CD4-positive, alpha-beta T cell treated with Interleukin-10 for 1 hour (primary cell): ENCODE measurements at places on chromosomes 7 and 10.

DNA sequence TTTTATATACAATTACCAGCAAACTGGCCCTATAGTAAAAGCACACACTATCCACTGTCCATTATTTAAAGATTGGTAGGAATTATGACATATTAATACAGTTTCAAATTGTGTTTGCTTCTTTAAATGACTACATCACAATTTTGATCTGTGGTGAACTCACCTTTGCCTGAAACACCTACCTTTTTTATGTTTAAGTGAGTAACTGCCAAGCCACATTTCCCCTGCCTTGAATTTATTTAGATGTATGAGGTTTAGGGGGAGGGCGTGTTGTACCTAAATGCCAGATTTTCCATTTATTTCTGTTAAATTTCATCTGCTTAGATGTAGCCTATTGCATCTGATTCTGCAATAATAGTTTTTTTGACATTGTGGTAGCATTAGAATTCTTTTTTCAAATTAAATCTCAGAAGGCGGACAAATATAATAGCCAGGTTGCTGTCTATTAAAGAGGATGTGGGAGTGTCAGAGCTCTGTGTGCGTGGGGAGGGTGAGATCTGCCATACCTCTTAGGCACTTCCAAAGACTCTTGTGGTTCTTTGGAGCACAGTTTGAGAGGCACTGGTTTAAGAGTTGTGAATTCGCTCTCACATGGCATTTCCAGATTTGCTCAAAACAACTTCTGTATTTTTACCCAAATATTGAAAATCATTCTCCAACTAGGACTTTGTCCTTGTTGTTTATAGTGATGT is 13.8 kb downstream of the PIK3CG start:
- DNase-seq, result no peak

DNA sequence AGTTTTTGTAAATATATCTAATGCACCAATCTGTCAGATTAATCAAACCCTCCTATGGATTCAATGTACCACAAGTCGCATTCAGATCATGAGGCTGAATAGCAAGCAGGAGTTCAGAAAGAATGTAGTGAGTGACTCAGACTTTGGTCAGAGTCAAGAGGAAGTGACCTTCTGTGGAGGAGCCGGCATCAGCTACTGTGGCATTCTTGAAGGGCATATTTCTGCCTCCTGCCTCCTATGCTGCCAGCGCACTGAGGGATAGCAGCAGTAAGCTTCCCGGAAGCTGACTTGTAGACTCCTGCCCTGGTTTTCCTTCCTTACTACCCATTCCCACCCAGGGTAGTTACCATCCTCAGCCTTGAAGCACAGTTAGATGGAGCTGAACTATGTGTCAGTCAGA is 867.5 kb downstream of the NRG3 start:
- DNase-seq, result no peak

- no peak for DNase-seq
Observed at GRCh38 chr10:78211561-78212051, 177.9 kb downstream of the RPS24 start.

GRCh38 chr7:30201921-30202320 is 67.1 kb downstream of the MTURN start:
- DNase-seq, result no peak

- no peak for DNase-seq
Observed at GRCh38 chr10:11355592-11355991, 255.9 kb downstream of the USP6NL start.

GRCh38 chr10:100747456-100748230 is 2.3 kb downstream of the PAX2 start:
- DNase-seq, result no peak

GRCh38 chr7:66119245-66119850 is 4.7 kb downstream of the CRCP start:
- no peak for DNase-seq

GRCh38 chr7:157293413-157293788 is 43.4 kb upstream of the DNAJB6 start:
- DNase-seq, result no peak

DNA sequence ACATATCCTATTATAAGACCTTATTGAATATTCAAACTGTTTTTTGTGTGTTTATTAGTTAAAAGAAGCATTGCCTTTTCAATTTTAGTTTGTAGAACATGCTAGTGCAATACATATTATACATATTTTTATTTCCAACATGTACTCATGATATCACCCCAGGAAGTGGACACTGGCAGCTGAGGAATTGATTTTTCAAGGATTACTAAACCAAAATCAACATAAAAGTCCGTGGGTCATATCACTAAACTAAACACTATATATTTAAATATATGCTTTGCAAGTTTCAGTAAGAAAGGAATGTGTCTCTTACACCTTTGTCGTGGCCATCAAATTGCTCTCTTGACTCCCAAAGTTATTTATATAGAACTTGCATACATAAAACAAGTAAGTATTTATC is 185.2 kb downstream of the AGMO start:
- DNase-seq, result no peak

DNA sequence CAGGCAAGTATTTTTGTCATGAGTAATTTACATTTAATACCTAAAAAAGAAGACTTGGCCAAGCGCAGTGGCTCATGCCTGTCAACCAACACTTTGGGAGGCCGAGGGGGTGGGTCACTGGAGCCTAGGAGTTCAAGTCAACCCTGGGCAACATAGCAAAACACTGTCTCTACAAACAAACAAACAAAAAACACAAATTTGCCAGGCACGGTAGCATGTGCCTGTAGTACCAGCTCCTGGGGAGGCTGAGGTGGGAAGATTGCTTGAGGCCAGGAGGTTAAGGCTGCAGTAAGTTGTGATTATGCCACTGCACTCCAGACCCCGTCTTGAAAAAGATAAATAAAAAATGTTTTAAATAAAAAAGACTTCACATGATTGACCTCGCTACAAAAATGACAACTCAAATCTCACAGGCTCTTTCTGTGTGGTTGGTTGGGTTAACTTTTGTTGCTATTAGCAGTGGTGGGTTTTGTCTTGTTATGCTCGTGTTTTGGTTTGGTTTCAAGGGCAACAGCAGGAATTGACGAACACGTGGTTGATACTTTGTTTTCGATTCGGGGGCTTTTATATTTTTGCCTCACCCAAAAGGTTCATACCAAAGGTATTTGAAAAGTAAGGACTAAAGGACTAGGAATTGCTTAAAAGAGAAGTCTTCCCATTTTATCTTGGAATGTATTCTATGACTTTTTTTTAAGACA is 227.2 kb upstream of the MKLN1 start:
- DNase-seq, result peak; percentile 78

DNA sequence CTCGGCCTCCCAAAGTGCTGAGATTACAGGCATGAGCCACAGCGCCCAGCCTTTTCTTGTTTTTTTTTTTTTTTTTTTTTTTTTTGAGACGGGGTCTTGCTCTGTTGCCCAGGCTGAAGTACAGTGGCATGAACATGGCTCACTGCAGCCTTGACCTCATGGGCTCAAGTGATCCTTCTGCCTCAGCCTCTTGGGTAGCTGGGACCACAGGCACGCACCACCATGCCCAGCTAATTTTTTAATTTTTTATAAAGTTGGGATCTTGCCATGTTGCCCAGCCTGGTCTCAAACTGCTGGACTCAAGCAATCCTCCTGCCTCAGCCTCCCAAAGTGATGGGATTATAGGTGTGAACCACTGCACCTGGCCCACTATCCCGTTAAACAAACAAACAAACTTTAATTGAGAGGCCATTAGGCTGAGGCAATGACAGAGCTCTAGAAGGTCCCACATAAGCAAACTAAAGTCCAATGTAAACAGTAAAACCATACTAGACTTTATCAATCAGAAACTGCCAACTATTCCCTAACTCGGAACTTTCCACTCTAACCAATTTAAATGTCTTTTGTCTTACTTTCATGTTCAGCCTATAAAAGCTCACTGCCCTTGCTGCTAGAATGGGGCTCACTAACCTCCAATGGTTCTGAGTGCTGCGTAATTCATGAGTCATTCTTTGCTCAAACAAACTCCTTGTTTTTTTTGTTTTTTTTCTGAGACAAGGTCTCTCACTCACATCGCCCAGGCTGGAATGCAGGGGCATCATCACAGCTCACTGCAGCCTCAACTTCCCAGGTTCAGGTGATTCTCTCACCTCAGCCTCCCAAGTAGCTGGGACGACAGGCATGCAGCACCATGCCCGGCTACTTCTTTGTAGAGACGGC is 1.9 kb downstream of the DHX32 start:
- no peak for DNase-seq

- no peak for DNase-seq
Observed at GRCh38 chr10:69570050-69570816, 3.0 kb downstream of the NEUROG3 start.

GRCh38 chr7:27168265-27168947 is 3.1 kb upstream of the HOXA9 start:
- DNase-seq, result no peak

GRCh38 chr10:2619472-2619871 is 447.9 kb upstream of the PFKP start:
- DNase-seq, result no peak

- no peak for DNase-seq
Observed at GRCh38 chr10:126732868-126733267, 62.4 kb upstream of the C10orf90 start.

DNA sequence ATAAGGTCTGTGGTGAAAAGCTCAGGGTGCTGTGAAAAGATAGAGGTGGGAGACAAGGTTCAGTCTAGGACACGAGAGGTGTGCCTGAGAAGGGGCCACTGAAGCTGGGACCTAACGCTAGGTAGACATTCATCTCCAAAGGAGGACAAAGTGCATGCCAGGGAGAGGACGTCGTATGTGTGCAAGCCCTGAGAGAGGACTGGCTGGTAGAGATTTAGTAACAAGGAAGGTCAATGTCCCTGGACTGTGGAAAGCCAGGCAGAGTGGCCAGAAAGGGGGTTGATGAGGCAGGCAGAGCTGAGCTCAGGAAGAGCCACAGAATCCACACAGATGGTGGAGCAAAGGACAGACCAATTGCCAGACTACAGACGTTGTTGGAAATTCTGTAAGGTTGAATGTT is 817.6 kb downstream of the CCSER2 start:
- DNase-seq, result no peak

DNA sequence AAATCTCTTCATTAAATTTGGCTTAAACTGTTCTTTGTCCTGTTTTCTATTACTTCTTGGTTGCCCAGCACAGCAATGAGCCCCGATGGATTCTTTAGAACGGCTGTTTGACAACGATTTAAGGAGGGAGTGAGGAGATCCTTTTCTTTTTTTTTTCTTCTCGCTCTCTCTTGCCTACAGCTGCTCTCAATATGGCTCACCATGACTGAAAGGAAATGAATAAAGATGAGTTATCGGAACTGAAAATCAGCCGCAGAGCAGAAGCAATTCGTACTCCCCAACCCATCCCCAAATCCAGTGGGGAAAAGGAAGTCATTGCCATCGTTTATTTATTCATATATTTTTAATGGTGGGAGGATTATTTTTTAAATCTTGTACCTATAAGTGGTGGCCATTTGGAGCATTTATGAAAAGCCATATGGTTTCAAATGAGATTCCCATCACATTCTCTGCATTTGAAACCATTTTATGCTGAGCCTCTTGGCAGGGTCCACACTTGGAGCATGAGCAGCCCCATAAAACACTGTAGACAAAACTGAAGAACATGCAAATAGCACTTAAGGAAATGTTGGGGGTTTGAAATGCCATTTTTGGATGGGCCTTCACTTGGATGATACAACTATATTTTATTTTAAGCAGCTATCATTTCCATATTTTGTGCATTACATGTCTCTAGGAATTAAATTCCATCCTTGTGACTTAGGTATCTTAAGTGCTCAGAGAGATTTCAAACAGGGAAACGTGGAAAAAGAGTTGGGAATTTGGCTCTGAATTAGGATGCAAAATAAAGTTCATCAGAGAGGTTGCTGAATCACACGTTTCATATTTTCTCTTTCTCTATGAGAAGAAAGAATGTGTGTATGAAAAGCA is 107.7 kb upstream of the FZD1 start:
- DNase-seq, result no peak

GRCh38 chr7:12494687-12495024 is 75.9 kb upstream of the SCIN start:
- DNase-seq, result no peak

- DNase-seq, result no peak
Observed at GRCh38 chr7:44330331-44330730, 4.9 kb upstream of the CAMK2B start.

GRCh38 chr10:91681361-91682276 is 48.7 kb upstream of the PPP1R3C start:
- DNase-seq, result no peak

GRCh38 chr7:27148031-27148755 is 619 bp upstream of the HOXA6 start:
- no peak for DNase-seq

- DNase-seq, result no peak
Observed at GRCh38 chr7:7911369-7912123, 57.0 kb upstream of the GLCCI1 start.

GRCh38 chr10:43921881-43922280 is 273.2 kb upstream of the ZNF32 start:
- DNase-seq, result no peak

DNA sequence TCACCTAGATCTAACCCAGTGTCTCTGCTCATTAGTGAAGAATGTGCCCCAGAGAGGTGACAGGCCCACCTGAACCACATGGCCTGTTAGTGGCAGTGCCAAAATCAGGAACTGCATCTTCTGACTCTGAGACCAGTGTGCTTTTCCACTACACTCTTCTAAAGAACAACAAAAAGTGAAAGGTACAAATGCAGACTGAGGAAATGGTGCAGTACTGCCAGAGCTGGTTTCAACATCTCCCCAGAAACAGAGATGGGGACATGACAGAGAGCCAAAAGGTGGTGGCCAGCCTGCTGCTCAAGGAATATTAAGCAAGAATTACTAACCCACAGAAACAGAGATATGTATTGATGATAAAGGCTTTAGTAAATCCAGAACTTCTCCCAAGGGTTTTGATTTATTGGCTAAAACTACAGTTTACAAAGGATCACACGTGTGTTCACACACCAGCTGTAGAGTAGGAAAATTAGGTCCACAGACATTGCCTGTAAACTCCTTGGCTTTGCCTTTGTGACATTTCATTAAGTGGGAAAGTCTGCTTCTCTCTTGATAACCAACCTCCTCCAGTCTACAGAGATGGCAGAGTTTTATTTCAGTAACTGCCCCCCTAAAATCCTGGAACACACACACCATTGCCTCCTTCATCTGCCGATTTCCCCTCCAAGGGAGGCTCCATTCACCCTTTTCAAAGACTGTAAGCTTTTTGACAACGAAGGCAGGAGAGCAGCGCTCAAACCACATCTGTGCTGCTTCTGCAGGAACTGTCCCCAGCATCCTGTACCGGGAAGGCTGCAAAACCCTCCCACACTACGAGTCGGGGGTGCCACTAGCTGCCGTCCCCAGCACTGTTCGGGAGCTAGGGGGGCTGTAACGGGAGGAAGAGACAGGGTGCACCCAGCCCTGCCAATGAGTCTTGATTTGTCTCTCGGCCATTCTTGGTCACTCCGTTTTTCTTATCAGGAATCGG is 29.8 kb downstream of the GSDME start:
- no peak for DNase-seq

- no peak for DNase-seq
Observed at GRCh38 chr7:94698275-94698674, 42.3 kb upstream of the SGCE start.

DNA sequence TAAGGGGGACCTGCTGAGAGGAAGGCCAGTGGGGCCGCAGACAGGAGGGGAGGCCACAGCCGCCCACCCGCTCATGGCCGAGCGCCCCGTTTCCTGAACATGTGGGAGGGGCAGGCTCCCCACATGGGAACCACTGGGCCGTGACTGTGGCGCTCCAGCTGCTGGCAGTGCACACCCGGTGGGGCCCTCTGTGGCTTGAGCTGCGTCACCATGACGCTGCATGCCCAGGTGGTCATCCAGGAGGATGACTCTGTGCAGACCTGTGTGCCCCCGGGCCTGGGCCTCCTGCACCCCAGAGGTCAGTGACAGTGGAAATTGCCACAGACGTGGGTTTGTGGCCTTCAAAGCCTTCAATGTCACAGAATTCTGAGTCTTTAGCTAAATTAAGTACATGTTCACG is 85.1 kb downstream of the MGMT start:
- no peak for DNase-seq

GRCh38 chr7:77425101-77426051 is 9.2 kb upstream of the GSAP start:
- DNase-seq, result no peak
